Activated T-helper 9 cell treated with anti-CD3 and anti-CD28 coated beads, Interleukin-2, amount 50 U/mL, for 16 hours (primary cell): ENCODE measurements at places on chromosomes 11 and 22.

DNA sequence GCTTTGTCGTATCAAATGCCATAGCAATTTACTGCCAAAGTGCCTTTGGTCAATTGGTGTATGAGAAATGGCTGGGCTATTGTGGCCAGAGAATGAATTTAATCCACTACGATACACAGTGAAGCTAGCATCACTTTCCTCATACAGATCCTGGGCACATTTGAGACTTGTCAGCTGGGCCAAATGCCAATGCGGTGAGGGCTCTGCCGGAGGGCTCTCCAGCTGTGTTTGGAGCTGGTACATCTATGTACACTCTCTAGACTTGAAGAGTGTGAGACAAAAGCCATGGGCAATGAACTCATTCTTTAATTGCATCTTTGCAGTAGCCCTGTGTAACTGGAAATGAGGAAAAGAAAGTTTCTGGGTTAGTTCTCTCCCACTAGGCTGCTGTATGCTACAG is 1052.9 kb downstream of the NTM start:
- DNase-seq, result no peak

GRCh38 chr22:48450188-48450825 is 1377.4 kb downstream of the BRD1 start:
- DNase-seq, result no peak

DNA sequence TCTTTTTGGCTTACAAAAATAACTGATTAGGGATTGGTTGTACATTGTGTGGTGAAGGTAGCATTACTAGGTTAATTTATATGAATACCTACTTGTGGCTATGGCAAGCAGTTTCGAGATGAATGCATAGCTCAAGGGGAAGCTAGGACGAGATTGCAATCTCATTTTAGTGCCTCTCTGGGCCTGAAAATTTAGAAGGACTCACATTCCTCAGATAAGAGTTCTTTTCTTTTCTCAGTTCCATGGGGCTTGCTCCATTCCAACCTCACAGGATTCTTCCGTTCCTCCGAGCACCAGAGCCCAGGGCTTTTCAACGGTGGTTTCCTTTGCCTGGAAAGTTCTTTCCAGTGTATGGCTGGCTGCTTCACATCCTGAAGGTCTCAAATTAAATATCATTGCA is 82.1 kb downstream of the CECR2 start:
- DNase-seq, result no peak

- DNase-seq, result no peak
These were observed 15.5 kb upstream of the BMAL1 start for GRCh38 chr11:13262096-13262495.

DNA sequence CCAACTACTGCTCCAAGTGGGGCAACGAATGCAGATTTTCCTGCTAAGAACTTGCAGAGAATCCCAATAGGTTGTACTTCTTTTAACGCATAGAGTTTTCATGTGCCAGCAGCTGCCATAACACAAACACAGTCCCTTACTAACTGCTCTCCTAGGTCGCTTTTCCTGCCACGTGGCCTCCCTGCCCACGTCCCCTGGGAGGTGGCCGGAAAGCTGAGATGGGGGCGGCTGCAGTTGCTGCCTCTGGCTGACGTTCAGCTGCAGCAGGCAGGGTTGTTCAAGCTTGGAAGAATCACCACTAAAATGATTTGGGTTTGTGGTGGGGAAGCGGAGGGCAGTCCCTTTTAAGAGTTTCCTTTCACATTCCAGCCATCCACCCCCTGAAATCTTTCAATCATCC is 39.3 kb downstream of the ZNF202 start:
- no peak for DNase-seq

GRCh38 chr22:28282405-28283067 is 363.5 kb upstream of the PITPNB start:
- no peak for DNase-seq

DNA sequence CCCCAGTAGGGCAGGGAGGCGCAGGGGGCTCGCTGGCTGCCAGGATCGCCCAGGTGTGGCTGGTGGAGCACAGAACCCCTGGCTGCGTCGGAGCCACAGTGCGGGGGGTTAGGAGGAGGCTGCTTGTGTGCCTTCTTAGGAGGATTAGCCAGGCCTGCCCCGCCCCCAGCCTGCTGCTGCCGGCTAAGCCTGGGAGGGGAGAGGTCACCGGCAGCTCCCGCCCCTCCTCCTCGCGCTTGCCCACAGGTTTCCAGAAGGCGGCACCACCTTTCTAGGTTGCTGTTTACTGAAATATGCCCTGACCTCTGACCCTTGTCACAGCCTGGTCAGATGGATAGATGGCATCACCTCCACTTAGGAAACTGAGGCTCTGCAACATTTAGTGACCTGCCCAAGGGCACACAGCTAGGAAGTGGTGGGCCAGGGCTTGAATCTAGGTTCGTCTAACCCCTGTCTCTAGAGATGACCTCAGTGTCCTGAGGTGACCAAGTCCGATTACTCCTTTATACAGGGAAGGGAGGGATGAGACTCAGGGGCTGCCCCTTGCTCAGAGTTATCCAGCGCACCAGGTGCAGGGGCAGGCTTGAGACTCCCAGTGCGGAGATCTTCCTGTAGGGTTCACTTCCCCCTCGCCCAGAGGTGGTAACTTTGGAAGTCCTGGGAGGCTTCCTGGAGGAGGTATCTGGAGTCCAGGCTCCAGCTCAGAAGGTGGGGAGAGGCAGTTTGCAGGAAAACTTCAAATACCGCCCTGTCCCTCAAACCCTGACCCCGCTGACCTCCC is 44.0 kb downstream of the MYO7A start:
- DNase-seq, result no peak

DNA sequence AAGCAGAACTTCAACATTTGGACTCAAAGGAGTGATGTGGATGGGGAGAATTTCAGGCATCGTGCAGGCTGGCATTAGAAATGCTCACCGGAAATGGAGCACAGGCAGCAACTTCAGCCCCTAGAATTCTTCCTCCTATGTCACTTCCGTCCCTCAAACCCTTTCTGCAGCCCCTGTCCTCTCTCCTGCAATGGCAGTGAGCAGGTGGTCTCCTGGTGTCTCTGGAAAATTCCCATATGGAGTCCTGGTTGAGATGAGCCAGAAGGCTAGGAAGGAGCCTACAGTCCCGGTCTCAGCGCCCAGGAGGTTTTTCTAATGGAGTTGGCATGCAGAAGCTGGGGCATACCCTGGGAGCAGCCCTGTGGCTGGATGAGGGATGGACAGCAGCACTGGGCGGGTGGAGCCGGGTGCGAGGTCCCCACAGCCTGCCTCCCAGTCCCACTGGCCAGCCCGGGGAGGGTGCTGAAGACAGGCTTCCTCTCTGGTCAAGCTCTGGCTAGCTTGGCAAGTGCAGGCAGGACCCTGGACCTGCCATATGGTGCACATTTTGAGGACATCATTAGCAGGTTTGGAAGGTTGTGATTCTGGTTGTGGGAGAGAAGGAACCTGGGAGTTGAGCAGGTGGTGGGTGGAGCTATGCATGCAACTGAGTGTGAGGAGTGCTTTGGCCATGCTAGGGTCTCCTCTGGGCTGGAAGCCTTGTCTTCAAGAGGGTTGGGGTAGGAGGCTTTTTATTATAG is 59.8 kb upstream of the B3GAT1 start:
- no peak for DNase-seq

DNA sequence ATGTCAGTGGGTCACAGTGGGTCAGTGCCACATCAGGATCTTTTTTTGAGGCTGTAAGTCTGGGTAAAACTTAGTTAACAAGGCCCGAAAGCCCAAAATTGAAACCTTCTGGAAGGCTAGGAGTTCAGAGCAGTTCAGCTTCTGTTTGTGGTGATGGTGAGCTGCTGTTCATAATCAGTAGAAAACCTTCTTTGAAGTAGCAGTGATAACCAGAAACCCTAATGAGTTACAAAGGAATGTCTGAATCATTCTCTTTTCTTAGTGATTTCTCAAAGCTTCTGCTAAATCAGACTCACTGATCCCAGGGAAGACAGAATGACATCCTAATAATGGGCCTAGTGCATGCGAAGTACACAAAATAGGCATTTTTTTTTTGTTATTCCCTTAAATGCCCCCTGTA is 124.7 kb downstream of the PARVA start:
- no peak for DNase-seq

GRCh38 chr22:46980392-46980791 is 217.9 kb downstream of the TBC1D22A start:
- DNase-seq, result no peak

- DNase-seq, result no peak
These were observed 382.6 kb downstream of the KCNA4 start for GRCh38 chr11:29634244-29634643.

DNA sequence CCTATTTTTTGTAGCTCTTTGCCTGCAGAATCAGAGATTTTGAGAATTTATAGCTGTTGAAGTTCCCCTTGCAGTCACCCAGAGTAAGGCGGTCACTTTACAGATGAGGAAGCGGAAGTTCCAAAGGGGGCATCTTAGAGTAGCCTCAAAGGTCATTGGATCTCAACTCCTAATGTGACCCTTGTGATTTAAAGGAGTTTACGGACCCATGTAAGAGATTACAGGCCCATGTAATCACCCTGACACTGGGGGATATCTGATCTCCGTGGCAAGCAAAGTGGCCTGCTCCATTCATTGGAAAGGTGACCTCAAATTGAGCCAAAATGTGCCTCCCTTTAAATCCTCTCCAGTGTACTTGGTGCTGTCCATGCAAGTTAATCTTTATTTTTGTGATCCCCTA is 15.7 kb downstream of the P2RX3 start:
- no peak for DNase-seq

DNA sequence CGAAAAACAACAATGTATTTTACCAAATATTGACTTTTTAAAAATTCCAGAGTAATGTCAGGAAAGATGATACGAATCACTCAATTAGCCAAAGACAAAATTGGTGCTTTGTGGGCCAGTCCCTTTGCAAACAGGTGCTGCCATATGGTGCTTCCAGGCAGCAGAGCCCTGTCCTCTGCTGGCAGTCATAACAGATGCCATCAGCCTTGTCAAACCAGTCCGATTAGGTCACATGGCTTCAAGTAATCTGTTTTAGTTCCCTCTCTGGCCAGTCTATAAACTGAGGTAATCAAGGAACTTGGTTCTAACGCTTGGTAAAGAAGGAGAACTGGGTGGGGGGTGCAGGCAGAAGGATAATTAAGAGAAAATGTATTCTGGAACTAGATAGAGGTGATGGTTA is 49.1 kb upstream of the CAPRIN1 start:
- DNase-seq, result no peak

- DNase-seq, result no peak
These were observed 13.1 kb downstream of the WNT11 start for GRCh38 chr11:76193219-76193618.

DNA sequence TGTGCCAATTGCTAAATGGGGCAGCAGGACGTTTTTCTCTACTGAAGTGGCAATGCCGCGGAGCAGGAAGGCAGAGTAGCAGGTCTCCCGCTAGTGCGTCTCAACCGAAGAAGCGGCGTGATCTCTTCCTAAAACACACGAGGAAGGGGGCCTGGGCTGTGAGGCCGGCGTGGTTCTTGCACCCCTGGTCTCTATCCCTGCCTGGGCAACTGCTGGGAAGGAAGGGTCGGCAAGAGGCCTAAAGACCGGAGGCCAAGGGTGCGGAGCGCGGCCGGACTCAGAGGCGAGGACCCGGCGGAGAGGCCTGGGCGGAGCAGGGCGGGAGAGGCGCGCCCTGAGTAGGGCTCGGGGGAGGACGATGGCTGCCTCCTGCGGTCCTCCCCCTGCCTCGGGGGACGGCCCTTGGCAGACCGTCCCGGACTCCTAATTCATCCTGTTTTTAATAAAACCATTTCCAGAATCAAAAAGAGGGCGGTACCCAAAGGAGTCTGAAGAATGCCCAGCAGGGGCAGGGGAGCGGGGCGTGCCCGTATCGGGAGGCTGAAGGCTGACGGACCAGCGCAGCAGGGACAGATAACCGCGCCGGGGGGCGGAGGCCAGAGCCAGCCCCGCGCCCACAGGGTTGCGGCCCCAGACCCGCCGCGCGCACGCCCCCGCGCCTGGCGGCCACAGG is 572 bp upstream of the APLP2 start:
- DNase-seq, result peak; percentile 40

DNA sequence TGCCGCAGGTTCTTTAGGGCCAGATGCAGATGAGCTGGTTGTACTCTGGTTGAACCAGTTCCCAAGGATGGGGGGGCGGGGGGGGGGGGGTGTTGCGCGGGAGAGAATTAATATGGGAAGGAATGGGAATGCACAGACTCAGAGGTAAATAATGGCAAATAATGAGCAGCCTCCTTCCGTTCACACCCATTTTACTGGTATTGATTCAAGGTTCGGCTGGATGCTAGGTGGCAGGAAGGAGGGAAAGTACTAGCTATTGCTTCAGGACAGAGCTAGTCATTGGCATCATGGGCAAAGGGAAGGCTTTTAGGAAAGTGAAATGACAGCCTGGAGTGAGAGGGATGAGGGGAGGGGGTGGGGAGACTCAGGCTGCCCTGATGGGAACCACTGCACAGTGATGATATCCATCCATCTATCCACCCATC is at the start of gene VSTM5:
Gene VSTM5, minus strand, starts transcription at position 25 of the 425 bp plus-strand sequence. CDS start 116 bp downstream, outside the sequence.
- DNase-seq, result no peak

GRCh38 chr11:28011813-28012212 is 96.1 kb downstream of the KIF18A start:
- DNase-seq, result no peak

- DNase-seq, result no peak
These were observed 37.6 kb downstream of the MS4A2 start for GRCh38 chr11:60125956-60126585.

- no peak for DNase-seq
These were observed 10.3 kb downstream of the DHCR7 start for GRCh38 chr11:71437879-71438278.

- no peak for DNase-seq
These were observed 14.2 kb downstream of the GATD1 start for GRCh38 chr11:763073-763463.

DNA sequence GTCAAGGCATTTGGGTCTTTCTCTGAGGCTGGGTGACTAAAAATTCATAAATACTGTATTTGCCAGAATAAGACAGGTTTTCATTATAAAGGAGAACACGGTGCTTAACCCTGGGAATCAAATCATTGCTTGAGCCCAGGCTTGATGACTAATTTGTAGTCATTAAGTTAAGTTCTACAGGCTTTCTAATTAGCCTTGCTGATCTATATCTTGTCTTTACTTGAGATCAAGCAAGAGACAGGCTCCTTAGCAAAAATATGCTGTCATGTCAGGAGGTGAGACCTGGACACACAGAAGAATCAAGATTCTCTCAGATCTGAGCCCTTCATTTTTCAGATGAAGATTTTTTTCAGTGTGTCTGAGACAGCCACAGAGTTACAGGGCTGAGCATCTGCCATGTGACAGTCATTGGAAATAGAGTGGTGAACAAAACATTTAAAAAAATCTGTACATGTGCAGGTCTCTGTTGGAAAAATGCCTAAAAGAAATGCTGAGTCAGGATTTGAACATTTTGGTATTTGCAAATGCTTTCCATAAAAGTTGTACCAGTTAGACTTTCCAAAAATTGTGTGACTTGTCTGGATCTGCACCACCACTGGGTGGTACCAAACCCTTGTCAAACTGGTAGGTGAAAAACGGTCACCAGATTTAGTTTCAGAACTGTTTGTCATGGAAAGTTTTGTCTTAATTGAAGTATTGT is 14.6 kb downstream of the ACAT1 start:
- DNase-seq, result no peak

GRCh38 chr11:117220568-117220967 is 11.3 kb downstream of the PCSK7 start:
- no peak for DNase-seq

DNA sequence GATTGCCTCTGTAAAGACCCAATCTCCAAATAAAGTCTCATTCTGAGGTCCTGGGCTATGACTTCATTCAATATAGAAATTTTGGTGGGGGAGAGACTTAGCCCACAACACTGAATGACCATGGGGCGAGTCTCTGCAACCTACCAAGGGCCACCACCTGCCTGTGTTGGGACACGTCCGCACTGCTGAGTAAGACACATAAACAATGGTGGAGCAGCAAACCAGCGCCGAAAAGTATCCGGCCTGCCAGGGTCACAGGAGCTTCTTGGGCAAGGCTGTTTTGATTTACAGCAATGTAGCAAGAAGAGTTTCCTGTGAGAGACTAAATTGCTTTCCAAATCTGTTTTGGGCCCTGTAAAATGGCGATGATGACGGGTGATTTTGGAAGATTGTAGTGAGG is 122.3 kb downstream of the SHANK2 start:
- DNase-seq, result no peak
